ENCODE measurements at places on chromosomes 4 and X. TPM values are rescaled to one million over a fixed set of nuclear protein-coding genes. Genes with fewer than 3 reads are reported as not detected.

DNA sequence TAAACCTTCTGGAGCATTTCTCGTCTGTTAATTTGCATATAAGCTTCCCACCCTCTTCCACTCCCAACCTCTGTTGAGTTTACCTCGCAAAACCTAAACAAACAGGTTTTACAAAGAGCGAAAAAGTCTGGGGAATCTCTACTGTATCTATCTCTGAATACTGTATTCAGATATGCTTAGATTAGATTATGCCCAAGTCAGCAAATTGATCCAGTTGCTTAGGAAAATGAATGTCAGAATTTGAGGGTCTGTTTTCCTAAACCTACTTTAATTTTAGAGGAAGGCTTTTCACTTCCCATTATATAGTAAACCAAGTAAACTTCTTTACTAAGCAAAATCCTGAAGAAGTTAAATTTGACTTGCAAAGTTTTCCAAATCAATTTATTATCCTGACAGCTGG lies 6.7 kb downstream of the CCNA2 start:
- no peak for DNase-seq

DNA sequence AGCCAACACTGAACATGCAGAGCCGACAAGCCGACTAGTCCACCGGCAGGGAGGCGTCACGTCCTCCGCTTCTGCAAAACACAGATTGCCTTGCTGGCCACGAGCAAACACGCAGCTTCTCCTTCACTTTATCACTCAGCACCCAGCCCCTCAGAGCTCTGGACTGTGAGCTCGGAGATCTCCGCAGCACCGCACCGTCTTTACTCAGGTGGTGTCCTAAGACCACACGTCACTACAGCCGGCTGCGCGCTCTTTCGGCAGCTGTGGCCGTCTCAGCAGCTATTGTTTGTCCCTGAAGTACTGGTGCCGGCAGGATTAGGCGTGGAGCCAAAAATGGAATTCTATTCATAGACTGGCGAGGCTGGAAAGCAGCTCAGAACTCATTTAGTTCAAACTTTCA lies 72.0 kb downstream of the FAT1 start:
- no peak for DNase-seq

- peak; percentile 55 for DNase-seq
Measured at GRCh38 chrX:133335027-133335426, 80.3 kb downstream of the GPC4 start.

DNA sequence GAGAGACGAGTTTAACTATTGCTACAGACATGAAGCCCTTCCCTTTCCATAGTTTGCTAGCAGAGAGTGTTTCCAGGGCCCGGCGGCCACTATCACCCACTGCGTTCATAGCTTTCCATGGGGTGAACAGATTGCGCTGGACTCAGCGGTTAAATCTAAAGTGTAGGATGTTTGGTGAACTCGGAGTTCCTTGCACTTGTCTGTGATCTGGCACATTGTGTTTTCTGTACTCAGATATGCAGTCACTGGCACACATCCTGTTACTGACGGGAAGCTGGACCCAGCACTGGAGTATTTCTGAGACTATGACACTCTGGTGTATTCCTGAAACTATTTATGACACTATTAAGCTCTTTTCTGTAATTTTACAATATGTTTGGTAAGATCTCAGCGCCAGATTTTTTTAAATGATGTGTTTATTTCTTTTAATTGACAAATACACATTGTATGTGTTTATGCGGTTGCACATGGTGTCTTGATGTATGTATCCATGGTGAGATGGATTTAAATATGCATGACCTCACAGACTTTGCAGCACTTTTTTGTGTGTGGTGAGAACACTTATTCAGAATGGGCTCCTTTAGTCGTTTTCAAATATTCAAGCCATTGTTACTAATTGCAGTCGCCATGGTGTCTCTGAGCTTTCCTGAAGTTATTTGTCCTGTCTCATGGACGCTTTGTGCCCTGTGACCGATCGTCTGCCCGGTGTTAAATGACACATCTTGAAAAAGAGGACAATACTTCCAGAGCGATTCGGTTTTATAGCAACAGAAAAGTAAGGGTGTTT lies 14.1 kb downstream of the CD99 start:
- no peak for DNase-seq

DNA sequence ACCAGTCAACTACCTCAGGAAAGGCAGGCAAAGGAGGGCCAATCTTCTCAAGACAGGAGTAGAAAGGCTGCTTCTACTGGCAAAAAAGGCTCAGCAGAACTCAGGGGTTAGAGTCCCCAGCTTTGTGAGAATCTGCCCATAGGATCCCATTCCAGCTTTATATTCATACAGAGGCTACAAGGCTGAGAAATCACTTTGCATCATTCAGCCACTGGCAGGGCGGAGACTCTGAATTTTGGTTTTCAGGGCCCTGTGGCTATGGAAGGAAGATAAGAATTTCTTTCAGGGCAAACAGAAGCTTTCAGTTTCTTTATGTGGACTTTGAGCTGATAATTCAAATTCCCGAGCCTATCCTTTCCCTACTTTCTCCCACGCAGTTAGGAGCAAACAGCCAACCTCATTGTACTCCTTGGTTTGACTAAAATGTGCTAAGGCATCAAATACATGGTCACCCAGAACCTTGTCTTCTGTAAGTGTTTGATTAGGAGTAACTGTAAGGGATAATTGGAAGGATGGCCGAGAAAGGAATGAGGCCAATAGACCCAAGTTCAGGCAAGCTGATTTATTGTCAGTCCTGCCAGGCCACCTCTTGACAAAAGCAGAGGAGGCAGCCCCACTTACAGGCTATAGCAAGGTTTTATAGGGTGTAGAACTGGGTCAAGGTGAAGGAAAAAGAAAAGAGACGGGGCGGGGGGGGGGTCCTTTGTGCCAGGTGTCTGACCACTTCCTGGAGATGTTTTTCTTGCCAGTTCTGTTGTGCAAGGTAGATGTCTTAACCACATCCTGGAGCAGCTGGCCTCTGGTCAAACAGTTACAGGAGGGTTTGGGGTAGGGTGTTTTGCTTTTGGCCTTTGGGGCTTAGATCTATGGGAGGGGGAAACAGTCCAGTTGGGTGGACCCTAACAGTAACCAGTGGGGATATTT lies 165.3 kb upstream of the PPP1R2C start:
- DNase-seq, result peak; percentile 48

- DNase-seq, result no peak
Measured at GRCh38 chr4:130143656-130144055, 1047.7 kb downstream of the C4orf33 start.

- no peak for DNase-seq
Measured at GRCh38 chr4:109184491-109184961, 117.9 kb downstream of the COL25A1 start.

DNA sequence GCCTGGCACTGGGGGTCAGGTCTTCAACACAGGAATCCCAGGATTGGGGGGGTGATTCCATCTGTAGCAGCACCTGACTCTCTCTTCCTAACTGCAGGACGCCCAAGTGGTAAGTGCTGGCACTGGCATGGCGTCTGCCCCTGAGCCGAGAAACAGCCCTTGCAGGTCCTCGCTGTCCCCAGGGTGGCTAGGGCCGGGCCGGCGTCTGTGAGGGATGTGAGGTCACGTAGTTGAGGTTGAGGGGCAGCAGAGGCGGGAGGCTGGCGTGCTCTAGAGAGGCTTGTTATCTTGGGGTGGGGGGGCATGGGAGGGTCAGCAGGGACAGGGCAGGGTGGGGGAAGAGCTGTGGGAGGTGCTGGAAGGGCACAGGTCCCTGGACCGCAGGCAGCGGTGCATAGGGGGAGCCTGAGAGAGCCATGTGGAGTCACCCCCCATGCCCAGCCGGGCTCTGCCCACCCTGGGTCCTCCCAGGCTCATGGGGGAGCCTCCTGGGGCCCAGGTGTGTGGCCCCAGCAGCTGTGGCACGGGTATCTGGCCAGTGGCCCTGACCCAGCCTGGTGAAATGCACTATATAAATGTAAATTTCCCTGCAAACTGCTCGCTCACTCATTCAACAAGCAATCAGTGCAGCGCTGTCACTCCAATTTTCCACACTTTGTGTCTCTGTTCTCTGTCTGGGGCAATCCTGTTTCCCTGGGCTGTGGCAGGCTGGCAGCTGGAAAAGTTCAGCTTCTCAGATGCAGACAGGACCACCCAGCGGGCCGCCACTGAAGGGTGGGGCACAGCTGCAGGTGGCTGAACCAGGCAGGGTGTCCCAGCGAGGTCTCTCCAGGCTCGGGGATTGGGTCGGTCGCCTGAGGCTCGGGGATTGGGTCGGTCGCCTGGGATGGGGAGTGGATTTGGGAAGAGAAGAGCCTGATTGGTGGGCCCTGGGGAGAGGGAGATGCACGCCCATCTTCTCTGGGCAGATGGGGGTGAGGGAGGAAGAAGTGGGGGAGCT lies 102.2 kb upstream of the NKX1-1 start:
- no peak for DNase-seq

- DNase-seq, result no peak
Measured at GRCh38 chr4:26953770-26954423, 93.3 kb downstream of the STIM2 start.

GRCh38 chrX:119605464-119606279 lies 552 bp downstream of the NKRF start:
- DNase-seq, result no peak

GRCh38 chr4:56575820-56576429 lies 70.3 kb downstream of the ARL9 start:
- peak; percentile 57 for DNase-seq

DNA sequence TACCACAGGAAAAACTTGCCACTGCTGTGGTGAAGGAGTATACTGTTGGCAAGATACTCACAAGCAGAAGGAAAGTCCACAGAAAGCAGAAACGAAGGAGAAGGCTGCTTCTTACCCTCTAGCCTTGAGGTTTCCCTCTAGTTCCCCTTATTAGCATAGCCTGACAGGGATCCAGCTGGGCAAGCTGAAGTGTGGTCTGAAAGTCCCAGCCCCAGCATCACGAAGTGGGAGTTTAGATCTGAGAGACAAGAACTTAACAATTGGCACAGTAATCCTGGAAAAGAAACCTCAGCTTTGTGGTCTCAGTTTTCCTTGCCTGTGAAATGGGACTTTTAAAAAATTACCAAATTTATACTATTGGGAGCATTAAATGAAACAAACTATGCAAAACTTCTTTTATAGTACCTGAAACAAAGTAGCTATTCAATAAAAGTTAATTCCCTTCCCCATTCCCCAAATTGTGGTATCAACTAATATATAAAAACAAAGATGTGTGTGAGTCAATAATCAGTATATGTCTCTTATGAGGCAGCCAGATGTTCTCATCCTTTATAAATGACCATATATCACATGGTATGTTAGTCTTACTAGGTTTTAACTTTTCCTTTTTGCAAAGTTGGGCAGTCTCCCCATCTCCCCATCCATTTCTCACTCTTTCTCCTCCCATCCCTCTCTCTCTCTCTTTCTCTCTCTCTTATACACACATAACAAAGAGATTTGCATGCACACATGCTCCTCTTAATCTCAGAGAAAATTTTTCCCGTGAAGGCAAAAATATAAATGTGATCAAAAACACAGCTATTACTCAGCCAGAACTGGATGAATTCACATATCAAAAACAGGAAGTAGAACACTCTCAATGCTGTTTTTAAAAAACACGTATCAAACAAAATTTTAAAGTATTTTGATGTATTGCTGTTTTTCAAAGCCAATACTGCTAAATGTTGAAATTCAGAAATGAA lies 57.8 kb downstream of the SCFD2 start:
- no peak for DNase-seq

DNA sequence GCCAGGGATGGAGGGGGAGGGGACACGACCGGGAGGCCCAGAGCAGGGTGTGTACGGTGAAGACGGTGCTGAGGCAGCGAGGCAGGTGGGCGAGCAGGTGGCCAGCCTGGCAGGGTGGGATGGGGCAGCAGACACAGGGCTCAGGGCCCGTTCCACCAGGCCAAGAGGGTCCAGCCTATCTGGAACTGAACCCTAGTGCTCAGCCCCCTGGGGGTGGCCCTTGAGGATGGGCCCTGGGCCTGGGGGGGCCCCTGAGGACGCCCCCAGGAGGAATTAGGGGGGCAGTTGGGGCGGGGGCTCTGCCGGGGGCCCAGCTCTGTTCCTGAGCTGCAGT lies 3.0 kb upstream of the HGFAC start:
- DNase-seq, result no peak

Gene TXK
- 2.6 TPM for total RNA-seq

Gene BEX1
- total RNA-seq, result 0.20 TPM
